ENCODE measurements at places on chromosomes 7 and 10. TPM values are rescaled to one million over a fixed set of nuclear protein-coding genes. Genes with fewer than 3 reads are reported as not detected.

SEM1 gene
- total RNA-seq = 110 TPM

GTF2IRD2 gene
- total RNA-seq = 6.7 TPM

PDE6C gene
- total RNA-seq = not detected

DNA sequence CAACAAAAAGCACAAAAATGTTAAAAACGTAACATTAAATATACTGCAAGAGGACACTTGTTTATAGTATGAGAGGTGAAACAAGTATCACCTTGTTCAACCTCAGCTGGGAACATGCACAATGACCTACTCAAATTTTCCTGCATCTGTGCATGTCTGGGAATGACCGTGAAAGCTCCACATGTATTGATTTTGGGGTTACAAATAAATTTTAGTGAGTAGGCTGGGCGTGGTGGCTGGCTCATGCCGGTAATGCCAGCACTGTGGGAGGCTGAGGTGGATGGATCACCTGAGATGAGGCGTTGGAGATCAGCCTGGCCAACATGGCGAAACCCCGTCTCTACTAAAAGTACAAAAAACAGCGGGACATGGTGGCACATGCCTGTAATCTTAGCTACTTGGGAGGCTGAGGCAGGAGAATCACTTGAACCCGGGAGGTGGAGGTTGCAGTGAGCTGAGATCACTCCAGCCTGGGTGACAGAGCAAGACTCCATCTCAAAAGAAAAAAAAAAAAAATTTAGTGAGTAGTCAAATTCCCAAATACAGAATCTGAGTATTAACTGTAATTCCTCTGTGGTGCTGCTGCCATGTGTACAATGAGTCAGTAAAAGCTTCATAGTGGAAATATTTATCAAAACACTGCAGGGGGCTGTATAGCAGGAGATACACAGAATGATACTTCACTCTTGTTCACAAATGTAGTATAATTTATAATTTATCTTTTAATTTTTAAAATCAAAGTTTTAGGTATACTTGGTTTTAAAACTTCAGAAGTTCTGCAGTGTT, 41.1 kb downstream of the SUGCT start:
- DNase-seq = no peak

DNA sequence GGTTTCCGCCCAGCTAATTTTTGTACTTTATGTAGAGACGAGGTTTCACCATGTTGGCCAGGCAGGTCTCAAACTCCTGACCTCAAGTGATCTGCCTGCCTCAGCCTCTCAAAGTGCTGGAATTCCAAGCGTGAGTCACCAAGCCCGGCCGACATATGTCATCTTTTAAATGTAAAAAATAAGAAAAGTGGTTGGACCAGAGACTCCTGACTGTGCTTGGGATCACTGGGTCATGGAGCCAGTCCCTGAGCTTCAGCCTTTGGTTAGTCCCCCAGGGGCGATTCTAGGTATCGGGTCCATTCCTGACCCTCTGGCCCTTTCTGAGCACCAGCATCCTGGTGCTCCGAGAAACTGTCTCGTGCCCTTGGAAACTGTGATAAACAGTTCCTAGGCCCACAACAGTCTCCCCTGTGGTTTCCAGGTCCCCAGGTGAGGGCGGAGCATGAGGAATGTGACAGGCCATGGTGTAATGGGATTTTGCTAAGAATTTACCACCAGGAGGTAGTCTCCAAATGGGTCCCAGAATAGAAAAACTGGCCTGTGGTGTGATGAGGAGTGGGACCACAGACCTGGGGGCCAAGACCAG, 32.8 kb downstream of the UBTD1 start:
- DNase-seq = peak; percentile 12

DNA sequence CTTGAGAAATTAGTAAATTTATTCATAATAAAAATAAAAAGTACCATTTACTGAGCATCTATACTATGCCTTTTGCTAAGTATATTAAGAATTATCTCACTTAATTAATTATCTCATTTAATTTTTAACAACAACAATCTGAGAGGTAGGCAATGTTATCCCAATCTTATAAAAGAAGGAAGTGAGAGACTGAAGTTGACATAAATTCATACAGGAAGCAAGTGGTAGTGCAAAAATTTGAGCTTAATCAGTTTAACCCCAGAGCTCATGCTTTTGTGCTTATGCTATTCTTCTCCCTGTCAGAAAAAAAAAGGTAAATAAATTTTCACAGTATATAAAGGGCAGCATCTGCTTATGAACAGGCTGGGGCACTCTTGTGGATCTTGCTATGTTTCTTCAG, 2.7 kb upstream of the LIPF start:
- DNase-seq = no peak

DNA sequence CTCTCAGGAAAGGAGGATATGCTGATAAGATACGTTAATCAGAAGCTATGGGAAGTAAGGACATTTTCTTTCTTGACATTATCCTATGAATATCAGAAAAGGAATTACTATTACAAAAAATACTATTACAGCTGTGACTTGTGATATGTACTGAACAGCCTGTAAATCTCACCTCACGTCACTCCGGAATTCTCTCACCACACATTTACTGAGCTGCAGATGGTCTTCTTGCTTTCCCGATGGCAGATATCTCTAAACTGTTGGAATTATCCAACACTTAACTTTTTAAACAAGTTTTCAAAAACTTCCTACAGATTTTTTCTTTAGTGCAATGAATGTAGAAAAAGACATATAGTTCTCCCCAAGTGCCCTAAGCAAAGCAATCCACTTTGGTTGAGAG, 313.4 kb downstream of the GPR37 start:
- no peak for DNase-seq

DNA sequence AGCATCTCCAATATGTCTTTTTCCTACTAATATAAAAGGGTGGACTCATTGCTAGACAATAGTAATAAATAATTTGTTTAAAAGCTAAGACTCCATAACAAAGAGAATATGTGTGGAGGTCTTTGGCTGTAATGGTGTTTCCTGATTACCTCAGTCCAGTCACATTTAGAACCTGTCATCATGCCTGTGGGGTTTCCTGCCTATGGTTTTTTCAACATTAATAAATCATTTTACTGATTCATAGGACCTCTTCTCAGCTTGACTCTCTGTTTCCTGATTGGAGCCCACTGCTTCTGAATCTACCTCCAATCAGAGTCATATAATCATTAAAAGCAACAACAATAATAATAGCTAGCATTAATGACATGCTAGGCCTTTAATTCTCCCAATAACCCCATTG, 52.4 kb upstream of the GNAI1 start:
- DNase-seq = no peak

GRCh38 chr7:50492770-50493519, 42.8 kb upstream of the FIGNL1 start:
- DNase-seq = no peak

- DNase-seq = no peak
Measured at GRCh38 chr10:62075912-62076311, 174.4 kb downstream of the ARID5B start.

DNA sequence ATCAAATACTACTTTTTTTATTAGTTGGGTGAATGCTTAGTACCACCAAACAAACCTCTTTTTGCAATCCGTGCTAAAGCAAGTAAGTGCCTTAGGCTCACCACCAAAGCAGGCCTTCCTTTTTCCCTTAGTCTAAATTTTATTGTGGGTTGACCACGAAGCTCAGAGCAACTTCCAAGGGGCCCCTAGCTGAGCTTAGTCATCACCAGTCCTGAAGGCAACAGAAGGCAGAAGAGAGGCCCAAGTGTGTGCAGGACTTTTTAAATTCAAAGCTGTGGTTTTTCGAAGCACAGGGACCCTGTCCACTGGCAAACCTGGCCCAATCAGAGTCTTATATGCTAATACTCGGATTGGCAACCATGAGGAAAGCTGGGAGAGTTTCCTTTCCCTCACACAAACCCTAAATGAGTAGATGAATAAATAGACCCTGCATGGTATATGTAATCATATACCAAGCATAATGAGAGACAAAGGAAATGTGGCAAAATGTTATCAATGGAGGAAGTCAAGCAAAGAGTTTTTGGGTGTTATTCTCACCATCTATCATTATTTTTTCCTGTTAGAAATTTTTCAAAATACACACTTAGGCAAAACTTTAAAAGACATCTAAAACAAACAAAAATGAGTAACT, 453.2 kb upstream of the GALNT17 start:
- DNase-seq = no peak

- no peak for DNase-seq
Measured at GRCh38 chr7:88268051-88268450, 38.6 kb downstream of the STEAP4 start.

- DNase-seq = no peak
Measured at GRCh38 chr7:35729061-35729783, 34.3 kb upstream of the HERPUD2 start.

DNA sequence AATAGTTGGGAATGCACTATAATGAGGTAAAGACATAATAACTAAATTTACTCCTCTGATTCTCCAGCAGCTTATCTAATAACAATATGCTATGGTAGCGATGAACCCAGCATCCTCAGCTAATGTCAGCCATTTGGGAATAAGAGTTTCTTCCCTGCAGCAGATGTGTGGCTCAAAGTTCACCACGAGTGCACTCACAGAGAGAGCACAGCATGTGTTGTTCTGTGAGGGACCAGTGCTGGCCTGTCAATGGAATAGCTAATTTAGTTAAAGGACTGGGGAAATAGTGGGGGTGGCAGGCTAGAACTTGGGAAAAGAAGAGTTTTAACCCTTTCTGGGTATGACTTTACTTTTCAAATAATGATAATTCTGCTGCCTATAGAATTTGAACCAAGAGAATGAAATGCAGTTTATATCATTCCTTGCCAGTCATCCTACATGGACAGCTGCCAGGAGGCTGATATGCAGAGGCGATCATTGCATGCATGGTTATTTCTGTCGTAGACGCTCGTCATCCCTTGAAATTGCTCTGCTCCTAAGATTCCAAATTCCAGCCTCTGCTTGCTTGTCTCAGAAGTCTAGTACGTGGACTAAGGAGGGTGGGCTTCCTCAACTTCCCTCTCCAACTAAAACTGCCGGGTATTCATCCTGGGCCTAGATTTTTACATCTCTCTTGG, 355.6 kb downstream of the RNLS start:
- no peak for DNase-seq

DNA sequence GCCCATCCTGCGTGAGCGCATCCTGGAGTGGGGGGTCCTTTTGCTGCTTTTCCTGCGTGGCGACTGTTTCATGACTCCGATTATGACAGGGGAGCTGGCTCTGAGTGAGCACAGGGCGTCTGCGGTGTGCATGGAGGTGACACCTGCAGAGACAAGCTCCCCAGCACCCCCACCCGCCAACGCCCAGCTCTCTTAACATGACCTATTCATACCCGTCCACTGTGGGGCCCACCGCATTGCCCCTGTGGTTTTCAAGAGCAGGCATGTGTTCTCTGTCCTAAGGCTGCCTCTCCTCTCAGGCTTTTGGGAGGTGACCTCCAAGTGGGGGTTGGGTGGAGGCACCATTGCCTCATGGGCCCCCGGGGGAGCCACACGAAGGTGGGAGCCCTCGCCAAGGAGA, 500.7 kb downstream of the TCERG1L start:
- DNase-seq = no peak

- DNase-seq = no peak
Measured at GRCh38 chr10:116208956-116209567, 63.9 kb downstream of the GFRA1 start.

DNA sequence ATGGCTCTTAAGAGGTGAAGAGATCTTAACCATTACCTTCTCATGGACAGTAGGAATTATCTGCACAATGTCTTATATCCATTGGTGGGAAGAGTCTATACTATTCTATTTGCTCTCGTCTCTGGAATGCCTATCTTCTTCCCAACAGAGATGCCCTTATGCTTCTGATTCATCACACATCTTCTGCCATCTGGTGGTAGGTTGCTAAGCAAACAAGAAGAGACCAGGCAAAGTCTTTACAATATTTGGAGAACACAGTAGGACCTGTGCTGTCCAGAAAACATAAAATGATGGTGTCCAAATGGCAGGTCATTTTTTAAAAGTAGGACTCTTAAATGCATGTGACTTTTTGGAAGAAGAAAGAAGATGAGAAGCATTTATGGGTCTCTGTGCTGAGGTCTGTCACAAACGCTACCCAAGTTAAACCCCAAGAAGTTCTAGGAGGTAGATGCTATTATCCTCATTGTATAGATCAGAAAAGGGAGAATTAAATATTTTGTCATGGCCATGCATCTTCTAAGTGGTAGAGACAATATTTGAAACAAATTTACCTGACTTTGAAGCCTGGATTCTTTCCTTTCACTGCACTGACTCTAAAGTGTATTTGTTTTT, 67.8 kb upstream of the NXPH1 start:
- DNase-seq = no peak

DNA sequence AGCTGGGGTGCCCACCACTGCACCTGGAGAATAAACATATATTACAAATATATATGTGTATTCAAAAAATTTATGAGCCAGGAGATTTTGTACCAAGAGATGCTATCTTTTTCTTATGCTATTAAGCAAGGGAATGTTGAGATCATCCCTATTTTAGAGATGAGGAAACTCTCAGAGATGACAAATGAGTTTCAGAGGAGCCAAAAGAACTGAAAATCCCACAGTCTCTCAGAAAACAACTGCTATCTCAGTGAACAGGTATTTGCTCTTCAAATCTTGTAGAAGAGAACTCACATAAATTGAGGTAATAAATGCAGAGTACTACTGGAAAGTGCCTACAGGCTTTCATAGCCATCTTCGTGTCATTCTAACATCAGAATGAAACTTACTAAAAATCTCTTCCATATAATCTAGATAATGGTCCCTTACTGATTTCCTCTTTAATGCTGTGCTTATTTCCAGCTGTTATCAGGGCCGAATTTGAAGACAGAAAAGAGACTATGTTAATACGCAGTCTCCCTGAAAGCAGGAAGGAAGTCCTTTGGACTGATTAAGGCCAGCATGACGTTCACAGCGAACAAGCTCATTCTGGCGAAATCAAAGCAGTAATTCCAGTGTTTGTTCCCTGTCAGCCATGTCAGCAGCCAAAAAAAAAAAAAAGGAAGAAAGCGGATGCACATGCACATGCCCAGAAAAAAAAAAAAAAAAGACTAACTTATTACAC, 29.4 kb upstream of the ANAPC16 start:
- no peak for DNase-seq

GRCh38 chr7:73761854-73762658, 8.0 kb downstream of the CLDN3 start:
- DNase-seq = no peak

DNA sequence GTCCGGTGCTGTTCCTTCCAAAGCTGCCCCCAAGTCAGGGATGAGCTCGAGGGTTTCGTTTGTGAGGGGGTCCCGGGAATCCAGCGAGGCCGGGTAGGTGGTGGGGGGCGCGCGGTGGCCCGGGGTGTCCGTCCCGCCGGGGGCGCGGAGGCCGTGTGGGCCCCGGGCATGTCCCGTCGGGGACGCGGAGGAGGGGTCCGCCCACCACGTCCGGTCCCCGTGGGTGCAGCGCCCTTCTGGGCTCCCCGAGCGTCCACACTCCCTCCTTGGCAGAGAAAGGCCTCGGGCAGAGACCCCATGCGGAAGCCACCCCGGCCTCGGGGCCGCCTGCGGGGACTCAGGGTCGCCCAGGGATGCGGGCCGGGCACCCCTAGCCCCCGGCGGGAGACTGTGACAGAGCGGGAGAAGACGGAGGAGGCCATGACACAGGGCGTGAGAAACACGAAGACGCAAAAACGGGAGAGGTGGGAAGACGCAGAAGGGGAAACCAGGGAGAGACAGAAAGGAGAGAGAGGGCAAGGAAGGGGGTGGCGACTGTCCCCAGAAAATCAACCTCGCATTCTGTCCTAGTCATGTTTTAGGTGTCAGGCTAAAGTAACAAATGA, 640 bp upstream of the ZNF425 start:
- DNase-seq = peak; percentile 63
